Left lobe of liver (tissue), 2 donors: ENCODE measurements at places on chromosomes 11 and 22. TPM values are rescaled to one million over a fixed set of nuclear protein-coding genes. Genes with fewer than 3 reads are reported as not detected.

Gene MMP8
- 0.50 TPM for total RNA-seq

Gene TSGA10IP
- not detected for total RNA-seq

Gene PRR14L
- 19.5 TPM for total RNA-seq

Gene OR51I2
- total RNA-seq, result not detected

Gene APOBEC3A
- 0.98 TPM for total RNA-seq

Gene ST14
- 3.7 TPM for total RNA-seq

Gene PTGDR2
- 0.18 TPM for total RNA-seq

Gene FAT3
- total RNA-seq, result 0.13 TPM

Gene ELF5
- total RNA-seq, result 0.10 TPM

Gene TIMP3
- total RNA-seq, result 26.7 TPM

Gene GGA1
- 27.3 TPM for total RNA-seq

Gene RAB39A
- total RNA-seq, result 0.58 TPM

Gene OR51B4
- total RNA-seq, result not detected

Gene SCARF2
- 2.2 TPM for total RNA-seq

Gene PKDREJ
- 0.05 TPM for total RNA-seq

Gene FXYD6
- 10.4 TPM for total RNA-seq

Gene RIMBP3C
- total RNA-seq, result 0.05 TPM

Gene PHOX2A
- total RNA-seq, result not detected
